ENCODE measurements at places on chromosomes 11 and 22. TPM values are rescaled to one million over a fixed set of nuclear protein-coding genes. Genes with fewer than 3 reads are reported as not detected.
A peak's percentile ranks its signal among the peaks of the same experiment; 100 is the strongest.

BRSK2 gene
- total RNA-seq: 0.39 TPM

NFAM1 gene
- 0.05 TPM for total RNA-seq

- DNase-seq: peak; percentile 57
Measured at GRCh38 chr11:11856638-11857037, 14.9 kb downstream of the USP47 start.

IFITM5 gene
- not detected for total RNA-seq

- DNase-seq: no peak
Measured at GRCh38 chr11:44507491-44507890, 58.0 kb upstream of the CD82 start.

DBX1 gene
- total RNA-seq: not detected

MB gene
- not detected for total RNA-seq

PANX3 gene
- not detected for total RNA-seq

MAJIN gene
- total RNA-seq: not detected

PATE4 gene
- total RNA-seq: not detected

DNA sequence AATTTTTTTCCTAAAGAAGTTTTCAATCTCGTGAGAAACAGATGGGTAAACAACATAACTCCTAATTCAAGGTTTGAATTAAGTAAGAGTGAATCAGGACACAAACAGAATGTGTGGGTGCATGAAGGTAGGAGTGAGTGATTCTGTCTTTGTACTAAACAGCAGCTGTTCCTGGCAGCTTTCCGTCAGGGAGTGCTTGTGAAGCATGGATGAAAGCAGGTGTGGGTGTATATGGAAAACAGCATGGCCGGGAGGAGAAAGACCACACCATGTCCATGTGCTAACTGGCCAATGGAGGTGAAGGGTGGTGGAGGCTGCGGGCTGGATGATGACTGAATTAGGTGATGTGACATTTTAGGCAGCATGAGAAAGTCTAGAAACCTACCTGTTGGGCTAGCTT, 49.6 kb downstream of the BARX2 start:
- no peak for DNase-seq

Data from activated CD8-positive, alpha-beta T cell treated with anti-CD3 and anti-CD28 coated beads, Interleukin-2, amount 10 ng/mL, durations not matched to agents 7 days and 5 days (primary cell).